Activated naive CD4-positive, alpha-beta T cell treated with anti-CD3 and anti-CD28 coated beads, Interleukin-2, amount 10 ng/mL, durations not matched to agents 7 days and 5 days (primary cell): ENCODE measurements at places on chromosomes 1 and 21.

GRCh38 chr1:94310570-94311270, 73.3 kb upstream of the ARHGAP29 start:
- no peak for DNase-seq

DNA sequence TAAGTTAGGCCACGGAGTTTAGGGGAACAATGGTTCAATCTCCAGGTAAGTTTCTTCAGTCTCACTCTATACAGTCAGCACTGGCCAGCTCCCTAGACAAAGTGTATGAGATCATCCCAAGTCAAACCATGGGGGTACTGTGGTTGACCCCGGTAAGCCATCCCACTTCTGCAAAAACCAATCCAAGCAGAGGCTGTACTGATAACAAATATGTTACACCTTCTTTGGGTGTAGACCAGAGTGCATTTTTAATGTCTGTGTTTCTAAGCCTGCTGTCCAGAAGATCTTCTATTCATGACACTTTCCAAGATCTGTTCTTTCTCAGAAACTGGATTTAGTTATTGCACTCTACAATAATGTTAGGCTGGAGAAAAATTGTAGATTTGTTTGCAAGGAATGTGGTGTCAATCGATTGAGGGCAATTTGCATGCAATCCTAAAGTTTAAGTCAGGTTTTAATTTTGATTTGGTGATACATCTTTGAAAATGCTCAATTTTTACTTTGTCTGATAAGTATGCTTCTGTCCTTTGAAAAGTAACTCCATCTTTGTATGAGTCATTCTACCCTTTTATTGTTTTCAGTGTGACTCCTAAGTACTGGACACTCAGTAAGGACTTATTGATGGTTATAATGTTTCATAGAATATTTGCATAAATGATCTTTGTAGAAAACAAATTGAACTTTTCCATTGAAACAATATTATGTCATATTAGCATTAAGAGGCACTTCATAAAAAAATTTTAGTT, 152.4 kb downstream of the HLX start:
- DNase-seq, result no peak

GRCh38 chr1:197356723-197357533, 88.9 kb downstream of the CRB1 start:
- peak; percentile 50 for DNase-seq

DNA sequence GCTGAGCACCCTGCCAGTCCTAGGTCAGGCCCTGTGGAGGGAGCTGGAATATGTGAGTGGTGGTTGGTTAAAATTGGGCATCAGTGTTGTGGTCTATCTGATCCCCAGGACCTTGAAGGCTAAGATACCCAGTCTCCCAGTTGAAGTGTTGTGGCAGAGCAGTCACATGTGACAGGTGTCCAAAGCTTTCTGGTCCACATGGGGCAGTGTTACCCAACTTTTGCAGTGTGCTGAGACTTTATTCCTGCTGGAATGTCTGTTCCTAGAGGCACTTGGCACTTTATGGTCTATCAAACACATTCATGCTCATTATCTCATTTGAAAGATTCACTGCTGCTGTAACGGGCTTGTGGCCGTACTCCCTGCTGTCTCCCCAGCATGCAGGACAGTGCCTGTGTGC, 21.0 kb upstream of the LORICRIN start:
- no peak for DNase-seq

GRCh38 chr1:154575951-154576566, 8.5 kb downstream of the CHRNB2 start:
- no peak for DNase-seq

DNA sequence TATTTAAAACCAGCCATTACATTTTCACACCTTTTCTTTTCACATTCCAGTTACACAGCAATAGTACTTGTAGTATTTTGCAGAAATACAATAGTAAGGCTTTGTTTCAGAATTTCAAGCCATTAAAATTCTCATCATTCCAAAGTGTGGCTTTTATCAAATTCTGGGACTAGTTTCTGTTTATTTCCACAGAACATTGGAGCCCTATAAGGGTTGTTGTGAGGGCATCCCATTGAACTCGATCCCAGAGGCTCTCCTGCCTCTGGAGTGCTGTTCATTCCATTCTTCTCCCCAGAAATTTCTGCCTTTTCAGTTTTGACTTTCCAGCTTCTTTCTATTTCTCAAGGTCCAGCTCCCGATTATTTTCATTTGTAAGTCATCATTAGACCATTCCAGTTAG, 645.5 kb downstream of the ADGRL2 start:
- no peak for DNase-seq

GRCh38 chr1:1391225-1391624, 7.9 kb downstream of the CCNL2 start:
- no peak for DNase-seq

GRCh38 chr1:247211339-247211738, 39.5 kb upstream of the ZNF124 start:
- DNase-seq, result no peak

- no peak for DNase-seq
These were observed 37.3 kb upstream of the EDN2 start for GRCh38 chr1:41521766-41522165.

GRCh38 chr1:226443033-226443432, 35.1 kb upstream of the PARP1 start:
- no peak for DNase-seq

- no peak for DNase-seq
These were observed 2.5 kb downstream of the RHOC start for GRCh38 chr1:112704391-112704933.

GRCh38 chr1:167066333-167067122, 23.6 kb downstream of the GPA33 start:
- DNase-seq, result peak; percentile 84

- no peak for DNase-seq
These were observed 6.1 kb upstream of the KLHDC7A start for GRCh38 chr1:18474559-18475175.

DNA sequence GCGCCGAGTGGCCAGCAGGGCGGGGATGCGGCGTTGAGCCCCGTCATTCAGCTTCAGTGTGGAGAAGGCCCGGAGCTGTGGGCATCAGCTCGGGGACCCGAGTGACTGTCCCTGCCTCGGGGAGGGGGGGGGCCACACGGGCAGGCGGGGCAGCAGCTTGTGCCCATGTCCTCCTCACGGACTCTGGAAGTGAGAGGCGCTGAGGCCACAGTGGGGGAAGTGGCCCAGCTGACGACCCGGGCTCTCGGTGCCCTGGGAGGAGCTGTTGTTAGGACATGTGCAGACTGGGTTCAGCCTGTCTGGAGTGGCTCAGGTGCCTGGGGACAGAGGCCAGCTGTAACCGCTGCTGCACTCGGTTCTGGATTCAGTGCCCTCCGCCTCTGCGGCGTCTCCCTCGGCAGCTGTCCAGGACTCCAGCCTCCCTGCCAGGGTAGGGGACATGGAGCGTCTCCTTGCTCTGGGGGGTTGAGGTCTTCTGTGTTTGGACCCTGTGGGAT, 71.1 kb downstream of the SKI start:
- DNase-seq, result no peak

DNA sequence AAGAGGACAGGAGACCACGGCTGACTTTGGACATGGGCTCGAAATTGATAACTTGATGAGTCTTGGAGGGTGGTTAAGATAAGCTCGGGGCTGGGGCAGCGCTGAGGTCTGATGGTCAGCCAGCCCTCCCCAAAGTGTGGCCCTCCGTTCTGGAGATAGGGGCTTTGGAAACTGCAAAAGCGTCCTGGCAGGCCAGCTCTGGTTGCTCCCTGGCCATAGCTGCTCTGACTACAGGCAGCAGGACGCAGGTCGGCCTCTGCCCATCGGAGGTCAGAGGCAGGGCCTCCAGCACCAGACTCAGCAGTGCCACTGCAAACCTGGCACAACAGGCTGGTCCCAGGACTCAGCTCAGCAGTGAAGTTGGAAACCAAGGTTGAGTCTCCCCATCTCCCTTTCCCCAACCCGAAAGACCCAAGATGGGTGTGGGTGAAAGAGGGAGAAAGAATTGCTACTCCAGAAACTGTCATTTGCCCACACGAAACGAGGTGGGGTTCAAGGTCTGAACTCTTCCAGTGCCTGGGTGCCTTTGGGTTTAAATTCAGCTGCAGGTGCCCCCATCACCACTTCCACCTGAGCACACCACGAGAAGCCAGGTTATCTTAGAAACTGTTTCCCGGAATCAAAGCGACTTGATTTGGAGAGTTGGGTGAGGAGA, 4.8 kb downstream of the SIM2 start:
- DNase-seq, result no peak

DNA sequence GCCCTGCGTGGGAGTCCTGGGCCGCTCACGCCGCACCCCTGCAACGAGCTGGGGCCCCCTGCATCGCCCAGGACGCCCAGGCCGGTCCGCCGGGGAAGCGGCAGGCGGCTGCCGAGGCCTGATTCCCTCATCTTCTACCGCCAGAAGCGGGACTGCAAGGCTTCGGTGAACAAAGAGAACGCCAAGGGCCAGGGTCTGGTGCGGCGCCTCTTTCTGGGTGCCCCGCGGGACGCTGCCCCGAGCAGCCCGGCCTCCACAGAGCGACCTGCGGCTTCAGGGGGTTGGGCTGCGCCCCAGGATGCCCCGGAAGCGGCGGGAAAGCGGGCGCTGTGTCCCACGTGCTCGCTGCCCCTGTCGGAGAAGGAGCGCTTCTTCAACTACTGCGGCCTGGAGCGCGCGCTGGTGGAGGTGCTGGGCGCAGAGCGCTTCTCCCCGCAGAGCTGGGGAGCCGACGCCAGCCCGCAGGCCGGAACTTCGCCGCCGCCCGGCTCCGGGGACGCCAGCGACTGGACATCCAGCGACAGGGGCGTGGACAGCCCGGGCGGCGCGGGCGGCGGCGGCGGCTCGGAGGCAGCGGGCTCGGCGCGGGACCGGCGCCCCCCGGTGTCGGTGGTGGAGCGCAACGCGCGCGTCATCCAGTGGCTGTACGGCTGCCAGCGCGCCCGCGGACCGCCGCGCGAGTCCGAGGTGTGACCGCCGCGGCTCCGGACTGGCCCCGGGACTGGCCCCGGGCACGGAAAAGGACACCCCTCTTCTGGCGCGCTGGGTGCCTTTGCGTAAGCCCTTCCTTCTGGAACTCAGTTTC, 2.7 kb downstream of the FAM110D start:
- peak; percentile 69 for DNase-seq
